ENCODE measurements at places on chromosomes 5 and 9.
A peak's percentile ranks its signal among the peaks of the same experiment; 100 is the strongest.

DNA sequence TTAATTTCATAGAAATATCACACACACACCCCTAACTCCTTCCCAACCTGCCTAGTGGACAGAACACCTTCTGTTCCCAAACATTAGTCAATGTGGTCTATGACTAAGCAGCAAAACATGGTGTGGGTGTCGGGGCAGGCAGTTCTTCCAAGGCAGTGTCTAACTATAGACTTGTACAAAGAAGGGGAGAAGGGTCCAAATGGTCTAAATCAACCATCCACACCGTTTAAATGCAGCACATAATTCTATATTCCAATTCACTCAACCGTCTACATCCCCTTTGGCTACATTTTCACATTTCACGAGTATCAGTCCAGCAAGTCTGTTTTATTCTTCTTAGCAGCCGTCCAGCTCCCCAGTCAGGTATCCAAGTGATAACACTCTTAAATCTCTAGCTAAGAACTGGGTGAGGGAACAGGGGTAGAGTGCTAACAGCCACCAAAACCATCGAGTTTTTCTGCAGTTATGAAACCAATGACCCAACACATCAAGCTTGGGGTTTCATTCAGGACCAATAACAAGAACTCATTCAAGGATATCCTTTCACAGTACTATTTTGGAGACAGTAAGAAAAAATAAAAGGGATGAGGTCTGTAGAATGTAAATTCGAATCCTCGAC is 3.3 kb downstream of the ZNF608 start:
- no peak for DNase-seq

GRCh38 chr9:121393318-121393717 is 23.3 kb upstream of the STOM start:
- DNase-seq, result no peak

DNA sequence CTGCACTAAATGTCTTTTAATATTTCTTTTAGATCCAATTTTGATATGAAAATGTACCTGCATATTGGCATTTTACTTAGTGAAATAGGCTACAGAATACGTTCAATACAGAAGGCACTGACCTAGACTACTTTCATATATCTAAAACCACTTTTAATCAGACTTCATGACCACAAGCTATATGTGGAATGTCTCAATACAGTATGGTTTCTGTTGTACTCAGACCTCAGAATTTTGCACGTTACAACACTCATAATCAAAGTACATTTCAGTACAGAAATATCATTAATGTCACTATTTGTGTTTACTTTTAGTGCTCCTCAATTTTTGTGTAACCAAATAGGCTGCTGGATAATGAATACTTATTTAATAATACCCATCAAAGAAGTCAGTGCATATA is 74.8 kb downstream of the MEF2C start:
- DNase-seq, result no peak

DNA sequence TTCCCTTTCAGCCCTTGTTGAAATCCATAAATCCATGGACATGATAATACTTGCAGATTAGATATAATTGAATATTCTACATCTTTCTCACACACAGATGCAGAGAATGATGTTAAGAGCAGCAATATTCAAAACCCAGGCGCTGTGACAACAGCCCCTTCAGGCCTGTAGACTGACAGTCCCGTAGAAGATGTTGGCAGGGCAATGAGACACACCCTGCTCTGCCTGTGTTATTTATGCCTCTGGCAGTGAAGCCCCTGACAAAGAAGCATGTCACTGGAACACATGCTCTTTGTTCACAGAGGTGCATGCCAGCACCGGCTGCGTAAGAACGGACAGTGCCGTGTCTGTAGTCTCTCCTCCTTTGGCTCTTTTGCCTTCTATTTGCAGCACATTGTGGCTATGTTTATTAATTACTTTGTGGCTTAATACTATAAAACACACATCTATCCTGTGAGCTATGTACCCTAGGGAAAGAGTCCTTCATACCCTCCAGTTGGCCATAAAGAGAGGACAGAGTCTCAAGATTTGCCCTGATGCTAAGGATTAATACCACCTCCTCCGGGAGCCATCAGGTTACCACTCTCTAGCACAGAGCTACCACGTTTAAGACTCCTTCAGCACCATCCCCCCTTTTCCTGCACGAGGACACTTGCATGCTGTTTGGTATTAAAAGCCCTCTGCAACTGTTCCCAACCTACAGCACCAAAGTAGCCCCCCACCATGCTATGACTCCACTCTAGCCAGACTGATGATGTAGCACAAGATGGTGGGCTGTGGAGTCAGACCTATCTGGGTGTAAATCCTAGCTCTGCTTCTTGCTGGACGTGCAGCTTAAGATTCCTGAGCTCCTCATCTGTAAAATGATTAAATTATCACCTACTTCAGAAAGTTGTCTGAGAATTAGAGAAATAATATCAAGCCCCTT is 2.0 kb upstream of the ANP32B start:
- DNase-seq, result peak; percentile 19

- DNase-seq, result no peak
These were observed 30.9 kb downstream of the GRAMD2B start for GRCh38 chr5:126454081-126454480.

GRCh38 chr9:93601666-93602065 is 25.3 kb downstream of the PHF2 start:
- DNase-seq, result no peak

- no peak for DNase-seq
These were observed 451.6 kb upstream of the CD180 start for GRCh38 chr5:67648201-67648671.

DNA sequence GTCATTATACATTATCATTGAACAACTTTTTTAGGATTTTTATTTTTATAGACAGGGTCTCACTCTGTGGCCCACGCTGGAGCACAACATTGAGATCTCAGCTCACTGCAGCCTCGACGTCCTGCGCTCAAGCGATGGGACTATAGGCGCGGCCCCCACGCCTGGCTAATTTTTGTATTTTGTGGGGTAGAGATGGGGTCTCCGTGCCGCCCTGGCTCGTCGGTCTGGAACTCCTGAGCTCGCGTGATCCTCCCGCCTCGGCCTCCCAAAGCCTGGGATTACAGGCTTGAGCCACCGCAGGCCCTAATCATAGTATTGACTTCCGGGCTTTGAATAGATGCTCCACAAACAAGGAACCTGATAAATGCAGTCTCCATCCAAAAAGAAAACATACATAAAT is 1.4 kb upstream of the EDF1 start:
- no peak for DNase-seq

DNA sequence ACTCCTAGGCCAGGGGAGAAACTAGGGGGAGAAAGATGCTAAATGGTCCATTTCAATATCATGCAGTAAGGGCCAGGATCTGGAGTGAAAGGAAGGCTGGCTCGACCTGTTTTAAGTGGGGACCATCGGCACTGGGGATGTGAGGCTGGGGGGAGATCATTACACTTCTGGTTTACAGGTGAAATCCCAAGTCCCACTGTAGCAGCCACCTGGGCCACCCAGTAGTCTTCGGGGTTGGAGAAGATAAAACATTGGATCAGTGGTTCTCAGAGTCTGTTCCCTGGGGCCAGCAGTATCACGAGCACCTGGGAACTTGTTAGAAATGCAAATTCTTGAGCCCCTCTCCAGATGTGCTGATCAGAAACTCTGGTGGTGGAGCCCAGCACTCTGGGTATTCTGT is 111.3 kb upstream of the ALDH1B1 start:
- DNase-seq, result no peak

GRCh38 chr5:75277463-75277862 is 40.8 kb upstream of the ANKRD31 start:
- DNase-seq, result no peak

DNA sequence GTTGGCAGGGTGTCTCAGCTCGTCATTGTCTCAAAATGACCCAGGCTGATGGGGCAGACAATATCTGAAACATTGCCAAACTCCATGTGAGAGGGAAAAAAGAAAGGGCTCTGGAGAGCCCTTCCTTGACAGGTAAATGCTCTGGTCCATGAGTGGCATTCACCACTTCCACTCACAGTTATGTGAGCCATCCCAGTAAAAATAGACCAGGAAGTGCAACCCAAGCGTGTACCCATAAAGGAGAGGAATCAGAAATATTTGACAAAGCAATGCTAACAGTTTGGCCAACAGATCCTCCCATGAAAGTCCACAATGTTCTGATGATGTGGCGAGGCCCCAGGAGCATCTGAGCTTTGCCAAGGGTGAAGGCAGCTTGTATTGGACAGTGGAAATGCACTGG is 49.4 kb downstream of the ASTN2 start:
- no peak for DNase-seq

- no peak for DNase-seq
These were observed 117.5 kb upstream of the SHB start for GRCh38 chr9:38186404-38187115.

DNA sequence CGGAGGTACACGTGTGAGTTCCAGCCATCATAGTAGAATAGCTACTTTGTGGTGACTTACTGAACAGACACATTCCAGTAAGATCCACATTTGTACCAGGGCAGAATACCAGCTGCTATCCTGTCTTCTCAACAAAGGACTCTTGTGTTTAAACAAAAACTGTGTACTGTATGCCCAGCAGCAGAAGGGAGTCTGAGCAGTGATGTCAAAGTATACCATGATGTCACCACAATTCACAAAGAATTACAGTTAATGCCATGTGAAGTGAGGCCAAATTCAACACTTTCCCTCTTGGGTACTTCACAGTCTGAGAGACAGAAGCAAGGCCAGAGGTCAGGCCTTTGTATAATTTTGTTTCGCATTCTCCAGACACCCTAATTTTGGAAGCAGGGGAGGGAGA is 137.0 kb downstream of the ADAMTSL1 start:
- no peak for DNase-seq

DNA sequence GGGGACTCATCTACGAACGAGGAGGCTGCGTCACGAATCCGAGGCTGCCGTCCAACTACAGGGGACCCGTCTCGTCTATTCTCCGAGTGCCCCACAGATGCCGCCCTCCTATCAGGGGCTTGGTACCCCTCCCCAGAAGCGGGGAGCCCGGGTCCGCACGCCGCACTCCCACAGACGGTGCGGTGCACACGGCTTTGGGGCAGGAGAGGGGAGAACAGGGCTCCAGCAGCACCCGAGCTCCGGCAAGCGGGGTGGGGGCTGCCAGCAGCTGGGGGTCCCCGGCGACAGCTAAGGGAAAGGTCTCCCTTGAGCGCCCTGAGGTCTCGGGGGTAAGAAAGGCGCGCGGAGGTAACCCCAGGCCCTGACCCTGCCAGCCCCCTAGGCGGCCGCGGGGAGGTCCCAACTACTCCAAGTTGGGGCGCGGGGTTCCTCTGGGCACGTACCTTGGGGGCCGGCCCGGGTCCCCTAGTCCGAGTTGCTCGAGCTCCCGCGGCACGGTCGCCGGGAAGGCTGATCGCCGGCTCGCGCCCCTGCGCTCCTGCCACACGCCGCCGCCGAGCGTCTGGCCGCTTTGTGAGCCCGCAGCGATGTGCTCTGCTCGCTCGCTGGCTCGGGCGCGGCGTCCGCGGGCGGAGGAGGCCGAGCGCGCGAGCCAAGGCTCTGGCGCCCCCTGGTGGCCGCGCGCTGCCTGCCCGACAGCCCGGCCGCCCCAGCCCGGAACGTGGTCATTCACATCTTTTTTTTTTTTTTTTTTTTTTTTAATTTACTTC is at the start of gene SPOCK1:
SPOCK1 (minus strand) TSS at position 591 of the 770 bp plus-strand sequence.
- peak; percentile 73 for DNase-seq

DNA sequence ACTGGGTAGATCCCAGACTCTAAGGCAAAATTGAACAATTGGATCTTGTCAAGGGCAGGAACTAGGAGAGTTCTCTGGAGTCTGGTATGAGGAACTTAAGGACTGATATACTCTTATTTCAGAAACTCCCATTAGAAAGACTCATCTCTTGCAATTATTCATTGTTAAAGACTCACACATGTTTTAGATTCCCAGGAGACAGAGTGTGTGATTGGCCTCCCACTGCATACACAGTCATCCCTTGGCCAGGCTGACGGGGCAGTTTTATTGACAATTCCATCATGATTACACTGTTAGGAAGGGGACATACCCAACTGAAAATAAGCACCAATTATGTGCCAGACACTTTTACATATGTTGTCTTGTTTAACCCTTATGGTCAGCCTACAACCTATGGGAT is 347.2 kb downstream of the DMAC1 start:
- DNase-seq, result peak; percentile 18

GRCh38 chr9:85118990-85119755 is 449.6 kb downstream of the NTRK2 start:
- no peak for DNase-seq

DNA sequence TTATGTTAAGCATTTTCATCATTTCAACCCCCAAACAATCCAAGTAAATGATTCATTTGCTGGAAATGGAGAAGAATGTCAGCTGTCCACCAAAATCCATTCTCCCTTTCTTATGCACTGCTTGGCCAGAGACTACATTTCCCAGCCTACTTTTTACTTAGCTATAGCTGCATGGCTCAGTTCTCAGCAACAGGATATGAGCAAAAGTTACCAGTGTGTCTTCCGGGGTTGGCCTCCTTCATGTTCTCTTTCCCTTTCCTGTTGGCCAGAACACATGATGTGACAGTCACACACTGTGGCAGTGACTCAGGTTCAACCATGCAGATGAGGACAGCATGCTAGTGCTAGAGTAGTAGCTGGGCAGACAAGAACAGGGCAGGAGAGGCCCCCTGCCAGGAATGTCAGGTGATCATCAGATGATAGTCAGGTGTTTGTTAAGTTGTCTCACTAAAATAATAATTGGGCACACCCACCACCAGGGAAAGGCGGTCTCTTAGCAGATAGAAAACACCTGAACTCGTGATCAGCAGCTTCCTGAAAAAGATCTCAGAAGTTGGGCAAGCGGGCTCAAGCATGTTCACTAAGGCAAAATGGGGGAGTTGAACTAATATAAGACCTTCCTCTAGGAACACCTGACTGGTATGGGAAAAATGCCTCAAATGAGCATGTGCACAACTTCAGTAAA is 12.2 kb downstream of the GPR150 start:
- DNase-seq, result peak; percentile 47

DNA sequence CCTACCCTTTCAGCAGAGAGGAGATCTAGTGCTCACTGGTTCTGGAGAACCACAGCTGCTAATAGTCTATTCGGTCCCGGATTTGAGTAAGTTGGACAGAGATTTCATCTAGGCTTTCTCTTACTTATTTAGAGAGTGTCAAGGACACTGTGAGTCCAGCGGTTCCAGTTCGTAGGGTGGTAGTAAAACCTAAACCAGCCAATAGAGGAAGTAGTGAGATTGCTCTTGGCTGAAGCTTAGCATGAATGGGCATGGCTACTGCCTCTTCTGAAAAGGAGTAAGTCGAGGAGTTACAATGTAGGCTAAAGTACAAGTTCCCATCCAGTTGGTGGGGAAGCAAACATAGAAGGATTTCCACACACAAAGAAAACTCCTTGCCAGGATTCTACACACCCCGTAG is 109.6 kb upstream of the MOCS2 start:
- no peak for DNase-seq

GRCh38 chr5:172065431-172066065 is 59.1 kb upstream of the FBXW11 start:
- no peak for DNase-seq

DNA sequence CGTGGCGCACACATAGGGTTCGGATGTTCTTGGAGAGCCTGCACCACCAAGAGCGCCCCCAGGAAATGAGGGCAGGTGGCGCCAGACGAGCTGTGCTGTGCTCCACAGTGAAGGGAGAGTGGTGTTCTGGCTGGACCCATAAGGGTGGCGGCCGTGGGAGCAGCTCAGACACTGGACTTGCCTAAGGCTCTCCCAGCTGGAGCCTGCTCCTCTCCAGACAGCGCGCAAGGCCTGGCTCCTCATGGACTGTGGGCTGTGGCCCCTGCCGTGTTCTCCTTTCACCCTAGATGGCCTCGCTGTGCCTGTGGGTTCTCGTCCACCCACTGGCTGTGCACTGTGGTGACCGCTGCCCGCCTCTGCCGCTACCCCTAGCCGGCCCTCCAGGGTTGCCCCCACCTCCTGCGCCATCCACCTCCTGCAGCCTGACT is 92.9 kb downstream of the EHMT1 start:
- DNase-seq, result no peak

- no peak for DNase-seq
These were observed 56.2 kb downstream of the GLRA1 start for GRCh38 chr5:151868451-151868850.
